Glutamatergic neuron (in vitro differentiated cells): ENCODE measurements at places on chromosomes 4 and X.

DNA sequence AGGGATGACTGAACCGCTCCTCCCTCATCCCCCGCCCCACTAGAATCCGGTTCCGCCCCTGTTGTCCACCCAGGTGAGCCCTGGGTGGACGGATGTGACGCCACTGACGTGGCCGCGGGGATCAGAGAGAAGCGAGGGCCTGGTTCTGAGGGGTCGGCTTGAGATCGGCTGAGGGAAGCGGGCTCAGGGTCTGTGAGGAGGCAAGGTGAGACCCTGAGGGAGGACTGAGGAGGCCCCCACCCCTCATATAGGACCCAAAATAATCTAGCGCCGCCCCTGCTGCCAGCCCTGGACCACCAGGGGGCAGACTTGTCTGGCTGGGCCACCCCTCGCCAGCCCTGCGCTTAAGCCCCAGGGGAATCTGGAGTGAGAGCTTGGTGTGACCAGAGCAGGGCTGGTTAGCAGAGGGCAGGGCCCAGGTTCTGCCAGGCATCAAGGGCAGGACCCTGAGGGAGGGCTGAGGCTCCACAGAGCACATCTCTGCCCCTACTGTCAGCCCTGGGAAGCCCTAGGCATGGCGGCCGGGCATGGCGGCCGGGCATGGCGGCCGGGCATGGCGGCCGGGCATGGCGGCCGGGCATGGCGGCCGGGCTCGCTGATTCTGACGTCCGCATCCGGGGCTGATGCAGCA is at the start of gene MAGEA8:
Gene MAGEA8, plus strand, starts transcription at position 103 of the 631 bp plus-strand sequence. CDS start 3,090 bp downstream, outside the sequence.
- no peak for DNase-seq

GRCh38 chrX:100911731-100912130 is 17.0 kb downstream of the XKRX start:
- DNase-seq, result no peak

- DNase-seq, result no peak
Measured at GRCh38 chr4:168790898-168791297, 219.2 kb downstream of the CBR4 start.

DNA sequence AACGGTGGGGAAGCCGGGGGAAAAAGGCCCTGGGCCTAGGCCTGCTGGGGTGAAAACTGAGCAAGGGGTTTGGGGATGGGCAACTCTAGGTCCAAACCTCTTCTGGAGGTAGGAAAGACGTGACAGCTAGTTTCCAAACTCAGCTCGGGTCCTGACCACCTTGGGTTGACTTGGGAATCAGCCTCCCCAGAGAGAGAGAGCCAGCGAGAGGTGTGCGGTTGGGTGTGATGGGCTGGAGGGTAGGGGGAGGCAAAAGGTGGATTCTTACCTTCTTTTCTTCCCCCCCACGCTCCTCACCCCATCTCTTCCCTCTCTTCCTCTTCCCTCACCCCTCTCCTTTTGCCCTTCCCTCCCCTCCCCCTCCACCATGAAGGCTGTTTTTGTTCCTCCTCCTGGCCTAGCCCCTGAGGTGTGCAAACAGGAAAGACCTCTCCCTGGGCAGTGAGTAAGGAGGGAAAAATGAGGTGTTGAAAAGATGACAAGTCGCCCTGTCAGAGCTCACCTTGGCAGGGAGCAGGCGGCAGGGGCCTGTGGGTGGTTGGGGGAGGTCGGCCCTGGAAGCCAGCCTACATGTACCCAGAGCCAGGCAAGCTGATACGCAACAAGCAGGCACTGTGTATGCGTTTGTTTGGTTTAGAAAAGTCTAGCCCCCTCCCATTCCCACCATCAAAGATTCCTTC is 14.8 kb downstream of the PJA1 start:
- no peak for DNase-seq

DNA sequence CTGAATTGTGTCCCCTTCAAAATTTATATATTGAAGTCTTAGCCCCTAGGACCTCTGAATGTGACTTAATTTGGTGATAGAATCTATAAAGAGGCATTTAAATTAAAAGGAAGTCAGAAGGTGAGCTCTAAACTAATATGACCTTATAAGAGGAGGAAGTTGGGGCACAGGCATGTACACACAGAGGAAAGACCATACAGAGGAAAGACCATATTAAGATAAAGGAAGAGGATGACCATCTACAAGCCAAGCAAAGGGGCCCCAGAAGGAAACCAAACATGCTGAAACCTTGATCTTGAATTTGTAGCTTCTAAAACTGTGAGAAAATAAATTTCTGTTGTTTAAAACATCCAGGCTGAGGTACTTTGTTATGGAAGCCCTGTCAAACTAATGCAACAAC is 26.9 kb upstream of the CYBB start:
- DNase-seq, result no peak

DNA sequence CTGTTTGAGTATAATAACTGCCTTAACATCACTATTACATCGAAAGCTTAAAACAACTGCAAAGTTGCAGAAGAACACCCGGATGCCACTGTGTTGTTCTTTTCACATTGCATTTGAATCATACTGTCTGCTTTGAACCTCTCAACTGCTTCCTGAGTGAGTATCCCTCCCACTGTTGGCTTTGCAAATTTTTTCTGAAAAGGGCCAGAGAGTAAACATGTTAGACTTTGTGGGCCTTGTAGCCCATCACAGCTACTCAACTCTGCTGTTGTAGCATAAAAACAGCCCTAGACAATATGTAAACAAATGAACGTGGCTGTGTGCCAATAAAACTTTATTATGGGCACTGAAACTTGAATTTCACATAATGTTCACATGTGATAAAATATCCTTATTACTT is 76.1 kb downstream of the NSG1 start:
- DNase-seq, result no peak

DNA sequence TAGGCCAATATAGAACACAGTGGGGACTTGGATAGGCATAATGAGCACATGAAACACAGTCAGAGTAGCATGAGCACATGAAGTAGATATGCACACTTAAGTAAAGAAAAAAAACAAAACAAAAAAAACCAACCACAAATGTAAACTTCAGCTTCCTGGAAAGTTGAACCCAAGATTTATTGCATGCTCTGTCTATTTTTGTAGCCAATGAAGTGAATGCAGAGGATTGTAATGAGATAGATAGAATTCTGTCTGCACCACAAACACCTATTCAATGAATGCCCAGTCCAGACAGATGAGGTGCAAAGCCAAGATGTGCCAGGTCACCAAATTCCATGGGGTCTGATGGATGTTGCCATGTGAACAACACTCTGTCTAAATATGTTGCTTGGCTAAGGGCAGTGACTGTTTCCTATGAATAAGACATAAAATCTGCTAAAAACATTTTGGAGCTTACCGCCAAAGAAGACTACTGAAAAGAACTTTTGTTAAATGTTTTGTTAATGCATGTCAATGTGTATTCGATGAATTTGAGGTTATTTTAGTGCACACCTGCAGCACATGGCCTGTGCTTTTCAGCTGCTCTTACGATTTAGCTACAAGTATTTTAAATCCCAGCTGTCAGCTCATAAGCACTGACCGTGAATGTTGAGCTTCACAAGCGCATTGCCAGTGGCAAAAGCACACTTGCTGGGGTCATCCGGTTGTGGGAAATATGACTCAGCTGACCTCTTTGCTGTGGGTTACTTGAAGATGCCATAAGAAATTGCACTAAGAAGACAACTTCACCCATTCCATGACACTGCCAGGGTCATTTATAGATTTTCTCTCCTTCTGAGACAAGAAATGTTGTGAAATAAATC is 374.8 kb upstream of the GNPDA2 start:
- DNase-seq, result no peak

- DNase-seq, result no peak
Measured at GRCh38 chr4:17494258-17495190, 17.4 kb downstream of the QDPR start.
